ENCODE measurements at places on chromosomes 3 and 15.

- peak; percentile 91 for DNase-seq
Observed at GRCh38 chr3:143901105-143901504, 52.8 kb upstream of the SLC9A9 start.

DNA sequence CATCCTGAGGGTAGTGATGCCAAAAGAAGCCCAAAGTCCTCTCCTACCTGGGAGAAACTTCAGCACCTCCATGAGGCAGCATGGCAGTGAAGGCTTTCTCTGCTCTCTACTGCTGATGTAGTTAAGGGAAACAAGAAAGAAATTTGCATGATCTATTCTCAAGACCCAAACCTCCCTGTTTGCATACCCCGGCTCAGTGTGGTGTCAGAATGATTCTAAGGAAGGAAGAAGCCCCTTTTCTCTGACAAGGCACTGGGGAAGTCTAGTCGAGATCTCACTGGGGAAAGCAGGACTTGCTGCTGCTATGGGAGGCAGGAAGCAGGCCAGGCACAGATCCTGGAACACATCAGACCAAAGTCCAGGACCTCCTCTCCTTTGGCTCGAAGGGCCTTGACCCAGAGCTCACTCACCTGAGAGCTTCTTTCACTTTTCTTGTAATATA is 89.4 kb upstream of the ICE2 start:
- no peak for DNase-seq

- DNase-seq = peak; percentile 62
Observed at GRCh38 chr15:35458176-35458856, 87.6 kb downstream of the DPH6 start.

DNA sequence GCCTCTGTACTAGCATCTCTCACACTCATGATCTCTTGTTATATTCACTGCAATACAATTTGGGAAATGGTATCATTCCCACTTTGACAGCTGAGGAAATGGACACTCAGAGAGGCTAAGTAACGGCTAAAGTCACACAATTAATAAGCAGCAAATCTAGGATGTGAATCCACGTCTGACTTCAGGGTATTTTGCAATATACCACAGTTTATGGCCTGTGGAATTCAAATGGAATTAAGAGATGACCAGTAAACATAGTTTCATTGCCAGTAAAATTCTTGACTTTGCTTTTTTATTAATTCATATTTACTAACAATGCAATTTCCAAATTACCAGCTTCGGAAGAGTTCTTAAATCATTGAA is 61.1 kb downstream of the CCNL1 start:
- DNase-seq = peak; percentile 86

GRCh38 chr15:69604072-69604411 is 151.4 kb downstream of the RPLP1 start:
- DNase-seq = no peak

All from cardiac fibroblast (primary cell).